Renal pelvis (tissue), 12 donors: ENCODE measurements at places on chromosomes 2 and 18. TPM values are rescaled to one million over a fixed set of nuclear protein-coding genes. Genes with fewer than 3 reads are reported as not detected.
A peak's percentile ranks its signal among the peaks of the same experiment; 100 is the strongest.

DNA sequence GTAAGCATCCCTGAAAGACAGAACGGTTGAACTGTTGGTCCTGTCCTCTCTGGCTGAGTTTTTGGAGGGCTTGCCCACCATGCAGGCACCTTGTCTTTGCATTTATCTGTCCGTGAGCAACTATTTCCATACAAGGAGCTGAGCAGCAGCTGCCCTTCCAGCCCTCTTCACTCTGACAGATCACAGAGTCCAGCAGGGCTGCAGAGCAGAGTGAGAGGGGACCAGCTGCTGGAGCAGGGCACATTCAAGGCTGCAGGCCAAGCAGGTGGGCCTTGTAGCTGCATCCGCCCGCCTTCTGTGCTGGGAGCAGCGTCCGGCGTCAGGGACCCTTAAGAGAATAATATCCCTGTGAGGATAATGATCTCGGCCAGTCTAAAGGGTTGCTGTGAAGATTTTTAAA lies 9.5 kb downstream of the SMYD1 start:
- no peak for DNase-seq

GRCh38 chr2:58634653-58635370 lies 393.7 kb upstream of the FANCL start:
- peak; percentile 5 for DNase-seq

- DNase-seq: peak; percentile 51
These were observed 76.7 kb downstream of the MRPS9 start for GRCh38 chr2:105114551-105114950.

DNA sequence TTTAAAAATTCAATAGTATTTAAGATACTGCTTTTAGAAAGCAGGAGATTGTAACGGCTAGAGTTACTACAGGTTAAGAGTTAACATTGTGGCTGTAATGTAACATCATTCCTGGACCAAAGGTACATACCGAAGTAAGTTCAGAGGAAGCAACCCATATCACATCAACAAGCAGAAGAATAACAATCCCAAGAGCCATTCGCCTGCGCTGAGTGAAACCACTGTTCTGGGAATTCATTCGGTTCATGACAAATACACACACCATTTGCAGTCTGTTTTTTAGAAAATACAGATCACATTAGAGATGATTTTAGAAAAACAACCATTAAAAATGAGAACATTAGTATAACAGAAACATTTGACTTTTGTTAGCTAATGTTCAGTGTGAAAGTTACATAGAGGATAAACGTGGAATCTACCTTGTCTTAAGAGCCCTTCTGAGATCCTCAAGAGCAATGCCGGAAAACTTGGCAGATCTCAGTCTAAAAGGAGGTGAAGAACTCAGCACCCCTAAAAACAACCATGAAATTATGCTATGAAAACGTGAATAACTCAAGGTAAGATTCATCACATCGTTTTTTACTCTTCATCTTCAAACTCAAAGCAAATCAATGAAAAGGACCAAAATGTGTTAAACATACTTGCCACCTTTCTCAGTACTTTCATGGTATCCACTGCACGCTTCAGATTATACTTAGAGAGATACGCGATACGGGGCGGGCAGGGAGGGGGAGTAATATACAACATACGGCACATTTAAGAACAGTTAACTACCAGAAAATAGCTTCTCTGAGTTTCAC lies 1.2 kb downstream of the SLC35F5 start:
- peak; percentile 27 for DNase-seq

DNA sequence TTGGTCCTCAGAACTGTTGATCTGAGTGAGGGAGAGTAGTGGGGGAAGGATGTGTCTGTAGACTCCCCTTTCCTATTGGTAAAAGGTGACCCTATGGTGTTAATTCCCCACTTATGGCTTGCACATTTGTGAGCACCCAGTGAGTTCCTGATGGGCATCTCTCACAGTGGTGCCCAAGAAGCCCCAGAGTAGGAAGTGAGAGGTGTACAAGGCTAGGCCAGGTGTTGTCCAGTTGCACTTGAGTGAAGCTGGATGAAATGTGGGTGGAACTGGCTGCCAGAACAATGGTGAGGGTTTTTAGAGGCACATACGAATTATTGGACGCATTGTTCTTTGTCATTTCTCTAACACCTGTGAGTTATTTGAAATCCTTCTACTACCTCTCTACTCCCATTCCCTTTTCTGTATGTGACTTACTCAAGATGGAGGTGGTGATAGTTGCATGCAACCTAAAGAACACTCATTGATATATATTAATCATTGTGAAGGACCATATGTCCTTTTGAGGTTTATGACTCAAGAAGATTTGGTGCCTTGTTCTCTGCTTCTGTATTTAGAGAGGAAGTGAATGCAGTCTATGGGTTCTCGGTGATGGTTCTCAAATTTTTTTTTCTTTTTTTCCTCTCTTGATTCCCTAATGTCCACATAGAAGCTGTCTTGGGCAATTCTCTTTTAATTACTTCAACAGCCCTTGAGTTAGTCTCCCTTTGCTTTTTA lies 162.7 kb downstream of the FSHR start:
- DNase-seq: no peak

GRCh38 chr2:74102516-74102915 lies 45.2 kb downstream of the BOLA3 start:
- no peak for DNase-seq

GRCh38 chr18:37334631-37335408 lies 230.8 kb downstream of the CELF4 start:
- no peak for DNase-seq

- DNase-seq: no peak
These were observed 166.9 kb downstream of the ZNF516 start for GRCh38 chr18:76328140-76328539.

GRCh38 chr2:33426666-33427231 lies 49.7 kb upstream of the RASGRP3 start:
- no peak for DNase-seq

DNA sequence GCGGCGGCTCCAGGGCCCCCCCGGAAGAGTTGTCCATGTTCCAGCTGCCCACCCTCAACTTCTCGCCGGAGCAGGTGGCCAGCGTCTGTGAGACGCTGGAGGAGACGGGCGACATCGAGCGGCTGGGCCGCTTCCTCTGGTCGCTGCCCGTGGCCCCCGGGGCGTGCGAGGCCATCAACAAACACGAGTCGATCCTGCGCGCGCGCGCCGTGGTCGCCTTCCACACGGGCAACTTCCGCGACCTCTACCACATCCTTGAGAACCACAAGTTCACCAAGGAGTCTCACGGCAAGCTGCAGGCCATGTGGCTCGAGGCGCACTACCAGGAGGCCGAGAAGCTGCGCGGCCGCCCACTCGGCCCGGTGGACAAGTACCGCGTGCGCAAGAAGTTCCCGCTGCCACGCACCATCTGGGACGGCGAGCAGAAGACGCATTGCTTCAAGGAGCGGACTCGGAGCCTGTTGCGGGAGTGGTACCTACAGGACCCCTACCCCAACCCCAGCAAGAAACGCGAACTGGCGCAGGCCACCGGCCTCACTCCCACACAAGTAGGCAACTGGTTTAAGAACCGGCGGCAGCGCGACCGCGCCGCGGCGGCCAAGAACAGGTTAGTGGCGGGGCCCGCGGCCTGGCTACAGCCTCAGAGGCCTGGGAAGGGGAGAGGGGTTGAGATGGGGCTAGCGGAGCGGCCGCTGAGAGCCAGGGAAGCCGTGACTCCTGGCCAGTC lies 965 bp downstream of the SIX3 start:
- no peak for DNase-seq

- no peak for DNase-seq
These were observed 19.4 kb downstream of the CFLAR start for GRCh38 chr2:201135386-201135785.

GRCh38 chr2:105836840-105837692 lies 92.4 kb downstream of the NCK2 start:
- DNase-seq: no peak

GRCh38 chr18:63002803-63003445 lies 287.6 kb downstream of the PHLPP1 start:
- DNase-seq: no peak

DNA sequence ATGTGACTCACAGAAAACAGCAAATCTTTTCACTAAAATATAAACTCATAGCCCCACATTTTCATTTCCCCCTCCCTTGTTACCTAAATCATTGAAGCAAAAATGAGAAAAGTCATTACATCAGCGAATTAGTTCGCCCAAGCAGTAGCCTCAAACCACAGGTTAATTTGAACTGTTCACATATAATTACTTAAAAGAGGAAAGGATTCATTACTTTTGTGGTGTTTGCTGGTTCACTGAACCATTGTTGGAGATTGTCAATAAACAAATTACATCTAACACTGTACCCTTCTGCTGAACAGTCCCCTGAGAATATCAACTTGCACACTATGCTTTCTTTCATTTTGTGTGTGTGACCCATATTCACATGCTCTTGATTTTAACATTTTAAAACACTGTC lies 238.7 kb downstream of the ERBB4 start:
- no peak for DNase-seq

DNA sequence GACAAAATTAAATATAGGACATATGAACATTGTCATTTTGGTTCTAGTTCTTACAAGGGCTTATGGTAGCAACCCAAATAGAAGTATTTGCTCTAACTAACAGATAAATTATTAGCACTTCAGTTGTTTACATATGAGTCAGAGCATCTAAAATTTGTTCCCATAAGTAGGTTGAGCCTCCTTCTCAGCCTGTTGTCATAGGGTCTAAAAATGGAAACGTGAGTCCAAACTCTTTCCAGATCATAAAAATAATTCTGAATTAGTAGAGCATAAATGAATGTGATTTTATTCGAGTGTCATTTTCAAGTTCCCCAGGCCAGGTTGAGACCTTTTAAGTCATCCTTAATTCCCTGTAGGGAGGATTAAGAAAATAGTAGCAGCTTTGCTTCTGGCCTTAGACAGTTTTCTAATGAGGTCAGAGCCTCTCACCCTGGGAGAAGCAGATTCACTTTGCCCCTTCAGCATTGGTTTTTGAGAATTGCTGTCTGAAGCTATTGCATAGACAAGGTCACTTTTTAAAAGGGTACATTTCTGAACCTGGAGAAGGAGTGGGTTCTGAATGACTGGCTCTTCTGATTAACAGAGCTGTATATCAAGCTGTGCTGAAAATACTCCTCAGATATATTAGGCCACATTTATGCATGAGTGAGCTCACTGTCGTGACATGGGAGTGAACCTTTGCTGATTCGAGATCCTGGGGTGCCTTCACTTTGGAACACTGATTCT lies 164.3 kb downstream of the NEDD4L start:
- DNase-seq: no peak

DNA sequence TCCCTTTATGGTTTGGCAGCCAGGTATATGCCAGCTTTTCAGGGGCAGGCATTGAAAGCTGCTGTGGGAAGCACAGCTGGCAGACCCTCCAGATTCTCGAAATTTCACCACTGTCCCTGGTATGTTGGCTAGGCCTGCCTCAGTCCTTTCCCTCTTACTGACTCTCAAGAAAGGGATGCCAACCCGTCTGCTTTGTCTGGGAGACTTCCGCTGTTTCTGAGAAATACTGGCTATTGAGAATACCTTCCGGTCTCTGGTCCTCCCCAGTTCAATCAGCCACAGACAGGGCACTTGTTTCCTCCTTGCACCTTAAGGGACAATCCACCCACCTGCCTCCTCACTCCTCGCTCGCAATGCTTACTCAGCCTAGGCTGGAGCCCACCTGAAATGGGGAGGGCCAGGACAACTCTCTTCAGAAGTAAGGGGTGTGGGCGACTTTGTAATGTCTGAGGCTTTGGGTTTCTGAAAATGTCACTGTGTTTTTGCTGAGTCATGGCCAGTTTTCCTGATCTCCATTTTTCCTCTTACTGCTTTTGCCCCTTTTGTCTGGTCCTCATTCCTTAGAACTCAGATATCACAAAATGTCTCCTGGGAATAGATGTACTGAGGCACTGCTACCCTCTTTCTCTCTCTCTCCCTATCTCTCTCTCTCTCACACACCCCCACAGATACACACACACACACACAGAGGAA lies 571.1 kb downstream of the TNS1 start:
- DNase-seq: no peak

- no peak for DNase-seq
These were observed 1018.2 kb upstream of the NXPH2 start for GRCh38 chr2:139798391-139798790.

- DNase-seq: no peak
These were observed 8.2 kb upstream of the RBM44 start for GRCh38 chr2:237790353-237790752.

- DNase-seq: no peak
These were observed 7.2 kb downstream of the CPSF3 start for GRCh38 chr2:9430316-9431293.

- no peak for DNase-seq
These were observed 19.9 kb upstream of the TMEM18 start for GRCh38 chr2:696999-697627.

GRCh38 chr18:24633121-24633520 lies 172.7 kb downstream of the HRH4 start:
- no peak for DNase-seq

GRCh38 chr18:72543357-72544055 lies 636 bp downstream of the CBLN2 start:
- peak; percentile 8 for DNase-seq

DNA sequence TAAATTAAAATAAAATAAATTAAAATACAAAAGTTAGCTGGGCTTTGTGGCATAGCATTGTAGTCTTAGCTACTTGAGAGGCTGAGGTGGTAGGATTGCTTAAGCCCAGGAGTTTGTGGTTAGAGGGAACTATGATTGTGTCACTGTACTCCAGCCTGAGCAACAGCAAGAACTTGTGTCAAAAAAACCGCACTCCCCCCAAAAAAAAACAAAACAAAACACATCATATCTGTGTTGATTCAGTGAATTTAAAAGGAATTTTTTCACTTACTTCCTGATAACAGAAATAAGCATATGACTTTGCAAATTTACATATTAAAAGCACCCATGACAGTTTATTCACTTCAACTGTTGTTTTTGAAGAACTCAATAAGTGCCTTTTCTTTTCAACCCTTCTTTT lies 68.1 kb upstream of the PELI1 start:
- no peak for DNase-seq

The REG1B gene
- not detected for polyA plus RNA-seq

The LYG1 gene
- 4.2 TPM for polyA plus RNA-seq

The METTL4 gene
- 16.7 TPM for polyA plus RNA-seq

The MYO1B gene
- 104 TPM for polyA plus RNA-seq

The PGAP1 gene
- polyA plus RNA-seq: 26.7 TPM

The CETN1 gene
- not detected for polyA plus RNA-seq

The FOXD4L1 gene
- polyA plus RNA-seq: 0.09 TPM

The MYOM1 gene
- polyA plus RNA-seq: 7.8 TPM

The NR4A2 gene
- polyA plus RNA-seq: 0.60 TPM

The RAD51AP2 gene
- polyA plus RNA-seq: 0.12 TPM

The HYCC2 gene
- polyA plus RNA-seq: 17.8 TPM

The QPCT gene
- polyA plus RNA-seq: 11.5 TPM
